Endothelial cell of umbilical vein (primary cell): ENCODE measurements at places on chromosomes 3 and 15. TPM values are rescaled to one million over a fixed set of nuclear protein-coding genes. Genes with fewer than 3 reads are reported as not detected.
A peak's percentile ranks its signal among the peaks of the same experiment; 100 is the strongest.

Gene SCAANT1
- not detected in 2 replicates for polyA plus RNA-seq

Gene CLRN1
- not detected in 2 replicates for polyA plus RNA-seq

Gene GOLGA8F
- polyA plus RNA-seq: not detected in 2 replicates

DNA sequence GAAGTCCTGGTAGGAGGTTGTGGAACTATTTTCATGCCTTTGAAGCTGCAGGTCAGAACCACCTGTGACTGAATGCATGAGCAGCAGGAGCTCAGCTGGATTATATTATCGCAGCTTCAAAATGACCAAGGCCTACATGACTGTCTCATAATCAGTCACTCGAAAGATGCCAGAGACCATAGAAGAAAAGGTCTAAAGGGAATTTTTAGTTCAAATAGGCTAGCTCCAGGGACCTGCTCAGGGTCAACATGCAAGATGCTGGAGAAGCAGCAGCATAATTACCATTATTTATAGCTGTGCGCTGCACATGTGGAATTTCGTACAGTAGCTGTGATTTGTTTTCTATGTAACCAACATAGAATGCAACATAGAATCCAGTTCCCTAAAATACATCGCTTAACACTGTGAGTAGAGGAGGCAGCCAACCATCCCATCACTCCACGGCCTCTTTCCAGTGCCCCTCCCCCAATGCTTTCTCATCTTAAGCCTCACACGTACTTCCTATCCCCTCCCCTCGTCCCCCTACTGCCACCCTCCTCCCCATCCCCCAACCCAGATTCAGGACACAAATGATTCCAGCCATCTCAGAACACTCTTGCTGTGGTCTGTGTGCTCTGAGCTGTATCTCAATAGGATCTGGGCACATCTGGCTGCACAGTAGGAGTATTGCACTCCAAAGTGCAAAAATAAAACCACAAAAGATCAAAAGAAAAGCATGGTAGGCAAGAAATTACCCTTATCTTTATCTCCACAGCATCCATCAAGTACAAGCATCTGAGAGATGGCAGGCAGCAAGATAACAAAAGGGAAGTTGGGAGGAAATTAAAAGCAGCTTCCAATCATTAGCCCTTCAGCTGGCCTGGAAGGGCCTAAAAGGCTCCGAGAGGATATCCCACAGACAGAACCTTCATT lies 352.8 kb upstream of the SEMA6D start:
- no peaks in the 10 kb centered on the region for H3K36me3 ChIP-seq
- DNase-seq: no peak
- H3K4me3 ChIP-seq: no peak overlapping the region
- peaks cover 3% of the 10 kb centered on the region for H3K4me1 ChIP-seq

- no peaks in the 10 kb centered on the region for H3K36me3 ChIP-seq
- H3K4me1 ChIP-seq: no peaks in the 10 kb centered on the region
- no peak for DNase-seq
- no peak overlapping the region for H3K27ac ChIP-seq
- no peak overlapping the region for H3K4me3 ChIP-seq
These were observed 514.6 kb downstream of the NLGN1 start for GRCh38 chr3:173912126-173912525.

- DNase-seq: no peak
- peaks cover 24% of the 10 kb centered on the region for H3K4me1 ChIP-seq
- no peaks in the 10 kb centered on the region for H3K36me3 ChIP-seq
- H3K27me3 ChIP-seq: no peaks in the 10 kb centered on the region
These were observed 179.4 kb downstream of the CHST2 start for GRCh38 chr3:143298886-143299535.

DNA sequence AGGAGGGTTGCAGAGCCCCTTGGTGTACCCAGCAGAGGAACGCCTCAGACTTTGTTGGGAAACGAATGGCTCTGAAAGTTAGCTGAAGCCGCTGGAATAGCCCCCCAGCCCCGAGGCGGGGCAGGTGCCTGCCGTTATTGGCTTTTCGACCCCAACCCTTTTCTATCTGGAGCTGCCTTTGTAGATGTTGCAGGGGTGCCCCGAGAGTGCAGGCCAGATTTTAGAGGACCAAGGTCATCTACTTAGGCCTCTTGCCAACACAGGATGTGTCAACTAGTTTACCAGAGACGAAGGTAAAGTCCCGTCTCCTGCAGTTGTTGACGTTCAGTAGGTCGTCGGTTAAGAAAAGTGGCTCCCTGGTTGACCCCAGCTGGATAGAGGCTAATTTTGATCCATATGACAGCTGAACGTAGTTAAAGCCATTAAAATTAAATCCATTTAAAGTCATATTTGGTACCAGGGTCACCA lies 579 bp upstream of the UBE3A start:
- H3K36me3 ChIP-seq: no peaks in the 10 kb centered on the region
- no peaks in the 10 kb centered on the region for H3K27me3 ChIP-seq
- peak overlapping the region; percentile 56 for H3K27ac ChIP-seq
- DNase-seq: no peak
- peaks cover 16% of the 10 kb centered on the region for H3K4me1 ChIP-seq

- no peak for DNase-seq
- H3K27ac ChIP-seq: no peak overlapping the region
- H3K36me3 ChIP-seq: no peaks in the 10 kb centered on the region
These were observed 26.4 kb downstream of the CD47 start for GRCh38 chr3:108064293-108064887.

GRCh38 chr3:49454458-49454857 lies 15.6 kb upstream of the DAG1 start:
- H3K36me3 ChIP-seq: no peaks in the 10 kb centered on the region
- H3K4me1 ChIP-seq: no peaks in the 10 kb centered on the region
- no peak overlapping the region for H3K27ac ChIP-seq
- no peak overlapping the region for H3K4me3 ChIP-seq
- DNase-seq: no peak

DNA sequence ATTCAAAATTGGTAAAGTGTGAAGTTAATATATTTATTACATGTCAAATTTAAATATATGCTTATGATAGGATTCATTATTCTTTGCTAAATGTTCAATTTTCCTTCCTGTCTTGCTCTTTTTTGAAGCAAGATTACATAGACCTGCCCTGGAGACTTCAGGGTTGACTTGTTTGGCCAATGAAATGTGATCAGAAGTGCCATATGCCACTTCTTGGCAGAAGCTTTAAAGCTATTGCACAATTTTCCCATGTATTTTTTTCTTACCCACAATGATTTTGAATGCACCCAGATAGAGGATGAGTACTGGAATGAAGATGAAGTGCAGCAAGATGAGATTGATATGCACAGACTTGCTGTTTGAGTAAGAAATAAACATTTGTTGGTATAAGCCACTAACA lies 406.3 kb upstream of the BCHE start:
- H3K27me3 ChIP-seq: no peaks in the 10 kb centered on the region
- H3K4me3 ChIP-seq: no peak overlapping the region
- DNase-seq: no peak
